Left renal cortex interstitium (tissue), 4 donors: ENCODE measurements at places on chromosomes 11 and 22. TPM values are rescaled to one million over a fixed set of nuclear protein-coding genes. Genes with fewer than 3 reads are reported as not detected.

OR2AG2 gene
- polyA plus RNA-seq, result 0.05 TPM

KRTAP5-8 gene
- 0.30 TPM for polyA plus RNA-seq

HOATZ gene
- polyA plus RNA-seq, result 0.17 TPM

OR8D1 gene
- polyA plus RNA-seq, result not detected

SLC22A6 gene
- polyA plus RNA-seq, result 38.0 TPM

SCGB1D4 gene
- not detected for polyA plus RNA-seq

GAS2 gene
- 13.0 TPM for polyA plus RNA-seq

JHY gene
- 13.9 TPM for polyA plus RNA-seq

KCNK7 gene
- 0.14 TPM for polyA plus RNA-seq

FAM180B gene
- polyA plus RNA-seq, result 0.41 TPM

RCOR2 gene
- polyA plus RNA-seq, result 17.2 TPM

SCN4B gene
- polyA plus RNA-seq, result 1.1 TPM

HORMAD2 gene
- polyA plus RNA-seq, result not detected

C11orf91 gene
- not detected for polyA plus RNA-seq

SHISAL1 gene
- 2.5 TPM for polyA plus RNA-seq

PEX16 gene
- 24.3 TPM for polyA plus RNA-seq

KIF18A gene
- polyA plus RNA-seq, result 10.3 TPM

NXF1 gene
- 134 TPM for polyA plus RNA-seq

NNMT gene
- 0.44 TPM for polyA plus RNA-seq

LGR4 gene
- polyA plus RNA-seq, result 160 TPM

KDM4E gene
- polyA plus RNA-seq, result 0.35 TPM

IL18BP gene
- 14.4 TPM for polyA plus RNA-seq

CSRP3 gene
- not detected for polyA plus RNA-seq

OR5M3 gene
- polyA plus RNA-seq, result not detected

LRRC56 gene
- 4.9 TPM for polyA plus RNA-seq

FAT3 gene
- 14.5 TPM for polyA plus RNA-seq
